Endothelial cell of umbilical vein (primary cell): ENCODE measurements at places on chromosomes 3 and 15. TPM values are rescaled to one million over a fixed set of nuclear protein-coding genes. Genes with fewer than 3 reads are reported as not detected.

The MELTF gene
- total RNA-seq: 1.3 and 2.3 TPM in 2 replicates

The SLC28A2 gene
- not detected in 2 replicates for total RNA-seq

The ACOX2 gene
- 1.5 and 2.1 TPM in 2 replicates for total RNA-seq

- DNase-seq: no peak
Observed at GRCh38 chr3:65831733-65832425, 206.8 kb downstream of the MAGI1 start.

GRCh38 chr15:39553947-39554693 lies 26.8 kb upstream of the THBS1 start:
- DNase-seq: no peak

GRCh38 chr15:99408236-99409096 lies 157.2 kb downstream of the LRRC28 start:
- DNase-seq: no peak

GRCh38 chr3:117080872-117081271 lies 371.3 kb downstream of the TUSC7 start:
- no peak for DNase-seq

DNA sequence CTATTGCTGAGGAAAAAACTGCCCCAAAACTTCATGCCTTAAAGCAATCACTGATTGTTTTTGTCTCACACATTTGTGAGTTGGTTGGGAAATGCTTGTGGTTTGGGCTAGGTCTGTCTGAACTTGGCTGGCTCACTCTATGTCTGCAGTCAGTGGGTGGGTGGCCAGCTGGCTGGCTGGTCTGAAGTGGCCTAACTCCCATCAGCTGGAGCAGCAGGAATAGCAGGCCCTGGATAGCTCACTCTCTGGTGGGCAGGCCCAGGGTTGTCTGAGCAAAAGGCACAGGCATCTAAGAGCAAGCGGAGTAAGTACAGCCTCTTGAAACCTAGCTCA lies 37.7 kb upstream of the PRR20G start:
- no peak for DNase-seq

GRCh38 chr3:129626744-129627349 lies 20.4 kb upstream of the PLXND1 start:
- peak; percentile 74 for DNase-seq

GRCh38 chr3:196214783-196215441 lies 1.4 kb upstream of the SLC51A start:
- DNase-seq: no peak

GRCh38 chr3:135362889-135363288 lies 567.8 kb downstream of the EPHB1 start:
- no peak for DNase-seq

- DNase-seq: no peak
Observed at GRCh38 chr3:66467996-66468735, 32.7 kb downstream of the LRIG1 start.

- DNase-seq: no peak
Observed at GRCh38 chr15:36481156-36481555, 98.3 kb upstream of the CDIN1 start.

- DNase-seq: peak; percentile 73
Observed at GRCh38 chr3:175386630-175387029, 527.5 kb downstream of the NAALADL2 start.

DNA sequence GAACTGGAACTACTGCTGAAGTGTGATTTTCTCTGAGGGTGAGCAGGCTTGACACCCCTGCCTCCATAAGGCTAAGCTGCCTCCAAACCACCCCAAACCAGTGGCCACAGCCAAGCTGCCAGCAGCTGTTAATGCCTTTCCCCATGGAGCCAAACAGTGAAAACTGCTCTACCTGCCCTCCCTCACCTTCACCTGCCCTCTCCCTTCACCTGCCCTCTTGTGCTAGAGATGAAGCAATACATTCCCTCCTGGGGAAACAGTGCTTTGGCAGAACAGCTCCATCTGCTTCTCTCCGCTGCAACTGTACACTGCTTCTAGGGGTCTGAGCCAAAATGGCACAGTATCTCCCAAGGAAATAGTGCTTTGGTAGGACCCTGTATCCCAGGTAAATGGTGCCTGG lies 374.1 kb downstream of the FHIT start:
- no peak for DNase-seq

DNA sequence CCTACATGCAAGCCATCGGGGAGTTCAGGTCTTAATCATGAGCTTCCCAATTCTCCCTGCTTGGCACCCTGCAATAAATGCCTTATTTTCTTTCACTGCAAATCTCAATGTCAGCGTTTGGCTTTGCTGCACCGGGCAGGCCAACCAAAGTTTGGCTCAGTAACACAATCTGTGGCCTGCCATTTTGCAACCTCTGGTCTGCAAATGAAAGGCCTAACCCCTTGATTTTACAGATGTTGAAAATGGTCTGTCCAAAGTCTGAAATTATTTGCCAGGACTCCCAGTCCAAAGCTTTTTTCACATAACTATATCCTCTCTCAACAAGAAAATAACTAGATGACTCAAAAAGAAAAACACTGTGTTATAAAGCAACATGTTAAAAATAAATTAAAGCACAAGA lies 34.0 kb upstream of the LEKR1 start:
- DNase-seq: no peak
